ENCODE measurements at places on chromosomes 12 and 14. TPM values are rescaled to one million over a fixed set of nuclear protein-coding genes. Genes with fewer than 3 reads are reported as not detected.

YARS2 gene
- 34.8 TPM for polyA plus RNA-seq

ASPG gene
- 12.3 TPM for polyA plus RNA-seq

DNA sequence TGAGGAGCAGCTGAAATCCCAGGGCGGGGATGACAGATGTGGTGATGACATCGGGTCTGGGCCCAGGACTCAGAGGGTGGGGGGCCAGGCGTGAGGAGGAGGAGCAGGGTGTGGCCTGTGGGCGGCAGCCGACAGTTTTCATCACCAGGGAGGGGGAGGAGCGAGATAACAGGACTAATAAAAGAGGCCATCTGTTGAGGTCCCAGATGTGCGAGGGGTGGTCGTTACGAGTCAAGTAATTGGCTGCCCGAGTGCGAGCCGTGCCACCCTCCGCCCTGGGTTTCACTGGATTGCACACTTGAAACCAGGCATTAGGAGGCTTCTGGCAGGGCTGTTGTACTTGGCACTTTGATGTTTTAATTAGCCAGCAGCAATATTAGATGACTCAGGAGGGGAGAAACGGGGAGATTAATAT, 67.2 kb downstream of the NOS1 start:
- peak; percentile 3 for DNase-seq

DNA sequence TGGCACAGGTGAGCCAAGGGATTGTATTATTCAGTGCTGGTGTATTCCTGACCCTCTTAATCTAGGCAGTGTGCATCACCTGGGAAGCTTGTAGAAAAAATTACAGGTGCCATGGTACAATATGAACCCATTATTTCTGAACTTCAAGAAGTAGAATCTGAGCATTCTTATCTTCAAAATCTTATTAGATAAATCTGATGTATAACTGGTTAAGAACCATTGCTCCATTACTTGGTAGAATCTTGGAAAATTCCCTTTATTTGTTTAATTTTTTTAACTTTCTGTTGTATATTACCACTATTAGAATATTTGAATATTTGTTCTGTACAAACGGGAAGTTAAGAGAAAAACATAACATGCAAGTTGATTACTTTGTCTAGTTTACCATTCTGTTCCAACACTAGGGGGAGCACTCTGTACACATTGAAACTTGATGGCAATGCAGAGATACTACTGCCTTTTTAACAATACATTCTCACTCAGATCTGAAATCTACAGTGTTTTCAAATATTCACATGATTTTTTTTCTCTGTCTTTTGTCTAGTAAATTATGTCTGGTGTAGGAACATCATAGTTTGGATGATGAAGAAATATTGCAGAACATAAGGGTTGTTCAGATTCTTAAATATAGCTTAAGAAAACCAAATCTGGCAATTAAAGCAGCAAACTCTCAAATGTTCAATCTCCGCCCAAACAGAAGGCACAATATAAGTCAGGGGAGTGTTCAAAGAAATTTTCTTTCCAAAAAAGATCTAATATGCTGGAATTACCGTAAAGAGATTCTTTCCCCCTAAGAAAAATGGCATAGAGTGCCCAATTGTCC, 196.6 kb downstream of the PCNX1 start:
- DNase-seq = peak; percentile 38

Data from left kidney (tissue), 8 donors.